Activated naive CD8-positive, alpha-beta T cell treated with anti-CD3 and anti-CD28 coated beads for 36 hours (primary cell): ENCODE measurements at places on chromosomes 5 and 9. TPM values are rescaled to one million over a fixed set of nuclear protein-coding genes. Genes with fewer than 3 reads are reported as not detected.
A peak's percentile ranks its signal among the peaks of the same experiment; 100 is the strongest.

GRCh38 chr5:164600274-164600673, 1094.9 kb downstream of the MAT2B start:
- no peaks in the 10 kb centered on the region for H3K4me1 ChIP-seq
- no peak overlapping the region for H3K4me3 ChIP-seq
- no peak overlapping the region for H3K27ac ChIP-seq

- no peak overlapping the region for H3K4me3 ChIP-seq
- no peaks in the 10 kb centered on the region for H3K36me3 ChIP-seq
- no peaks in the 10 kb centered on the region for H3K4me1 ChIP-seq
- H3K27ac ChIP-seq: no peak overlapping the region
Measured at GRCh38 chr5:147673266-147673665, 109.3 kb downstream of the JAKMIP2 start.

GRCh38 chr5:40689438-40689837, 9.7 kb downstream of the PTGER4 start:
- peaks cover 66% of the 10 kb centered on the region for H3K4me1 ChIP-seq
- no peaks in the 10 kb centered on the region for H3K27me3 ChIP-seq
- peak overlapping the region; percentile 92 for H3K27ac ChIP-seq
- peaks cover 81% of the 10 kb centered on the region for H3K36me3 ChIP-seq

DNA sequence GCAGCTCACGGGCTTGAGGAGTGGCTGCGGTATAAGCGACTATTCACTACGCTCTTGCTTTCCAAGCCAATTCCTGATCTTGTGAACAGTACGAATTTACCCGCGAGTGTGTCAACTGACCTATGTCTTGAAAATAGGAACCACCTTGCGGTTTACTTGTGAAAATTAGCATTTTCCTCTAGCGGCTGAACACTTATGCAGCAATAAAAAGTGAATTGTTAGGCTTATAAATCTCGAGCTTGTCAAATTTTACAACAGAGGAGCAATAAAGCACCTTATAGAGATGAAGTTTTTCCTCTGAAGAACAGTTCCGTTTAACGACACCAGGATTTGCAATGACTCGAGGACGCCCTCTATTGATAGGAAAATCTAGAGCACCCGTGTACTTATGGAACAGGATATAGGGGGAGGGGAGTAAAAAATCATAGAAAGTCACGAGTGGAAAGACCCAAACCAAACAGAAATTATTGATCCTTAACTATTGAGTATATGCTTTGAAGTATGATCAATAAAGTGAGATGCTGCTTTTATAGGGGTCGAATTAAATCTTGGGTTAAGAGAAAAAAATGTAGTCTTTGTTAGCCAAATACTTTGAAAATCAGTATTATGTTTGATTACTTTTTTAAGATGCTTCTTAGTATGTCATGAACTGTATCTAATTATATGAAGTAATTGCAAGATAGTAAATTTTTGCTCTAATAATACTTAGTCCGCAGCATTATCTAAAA, 1.9 kb upstream of the RGMB start:
- H3K4me1 ChIP-seq: peaks cover 52% of the 10 kb centered on the region
- peak; percentile 49 for DNase-seq
- peak overlapping the region; percentile 88 for H3K4me3 ChIP-seq
- no peaks in the 10 kb centered on the region for H3K36me3 ChIP-seq
- H3K27ac ChIP-seq: peak overlapping the region; percentile 84

- H3K4me1 ChIP-seq: peaks cover 4% of the 10 kb centered on the region
- no peak overlapping the region for H3K27ac ChIP-seq
- H3K36me3 ChIP-seq: peaks cover 5% of the 10 kb centered on the region
- H3K27me3 ChIP-seq: no peaks in the 10 kb centered on the region
- no peak for DNase-seq
Measured at GRCh38 chr5:32222723-32223470, 48.8 kb upstream of the GOLPH3 start.

FBP1 gene
- total RNA-seq: 1.2 TPM

RBM22 gene
- 62.7 TPM for total RNA-seq

DNA sequence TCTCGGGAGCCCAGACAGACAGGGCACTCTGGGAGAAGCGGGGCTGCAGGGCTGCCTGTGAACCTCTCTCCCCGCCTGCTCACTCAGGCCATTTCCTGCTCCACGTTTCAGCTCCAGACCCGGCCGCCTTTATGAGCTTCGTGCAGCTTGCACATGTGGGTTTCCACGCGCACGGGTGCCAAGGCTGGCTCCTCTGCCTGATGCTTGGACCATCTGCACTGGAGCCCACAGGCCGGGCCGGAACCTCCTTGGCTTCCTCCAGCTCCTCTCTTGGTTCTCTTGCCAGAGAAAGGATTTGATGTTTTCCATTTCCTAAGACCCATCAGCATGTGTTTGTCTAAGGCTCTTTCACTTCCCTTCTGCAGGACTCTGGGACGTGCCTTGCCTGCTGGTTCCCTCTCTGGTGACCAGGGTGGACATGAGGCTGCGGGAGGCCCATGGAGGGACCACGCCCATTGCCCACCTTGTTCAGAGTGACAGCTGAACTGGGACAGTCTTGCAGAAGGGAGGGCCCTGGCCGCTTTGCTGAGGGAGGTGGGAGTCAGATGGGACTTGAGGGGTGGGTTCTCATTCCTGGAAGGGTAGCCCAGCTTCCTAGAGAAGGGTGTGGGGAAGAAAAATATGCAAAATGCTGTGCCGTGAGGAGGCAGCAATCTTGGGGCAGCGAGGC, 23.3 kb upstream of the COL5A1 start:
- H3K4me3 ChIP-seq: no peak overlapping the region
- no peaks in the 10 kb centered on the region for H3K36me3 ChIP-seq
- no peak overlapping the region for H3K27ac ChIP-seq
- no peaks in the 10 kb centered on the region for H3K4me1 ChIP-seq

- H3K4me3 ChIP-seq: no peak overlapping the region
- peaks cover 7% of the 10 kb centered on the region for H3K27me3 ChIP-seq
- H3K27ac ChIP-seq: no peak overlapping the region
- no peaks in the 10 kb centered on the region for H3K4me1 ChIP-seq
Measured at GRCh38 chr5:5650242-5650641, 227.8 kb downstream of the ICE1 start.

TMEM174 gene
- not detected for total RNA-seq

- H3K4me1 ChIP-seq: no peaks in the 10 kb centered on the region
- no peaks in the 10 kb centered on the region for H3K36me3 ChIP-seq
- H3K27ac ChIP-seq: no peak overlapping the region
- H3K27me3 ChIP-seq: no peaks in the 10 kb centered on the region
Measured at GRCh38 chr9:118419676-118420075, 715.5 kb downstream of the TLR4 start.

- no peaks in the 10 kb centered on the region for H3K36me3 ChIP-seq
- H3K27ac ChIP-seq: no peak overlapping the region
- no peaks in the 10 kb centered on the region for H3K4me1 ChIP-seq
- H3K27me3 ChIP-seq: no peaks in the 10 kb centered on the region
- no peak overlapping the region for H3K4me3 ChIP-seq
- no peak for DNase-seq
Measured at GRCh38 chr9:33498387-33498786, 24.7 kb upstream of the NOL6 start.

DOK3 gene
- total RNA-seq: 8.2 TPM
